ENCODE measurements at places on chromosomes 1 and 21.

GRCh38 chr1:53273526-53273925, 35.2 kb upstream of the MAGOH start:
- DNase-seq: no peak

DNA sequence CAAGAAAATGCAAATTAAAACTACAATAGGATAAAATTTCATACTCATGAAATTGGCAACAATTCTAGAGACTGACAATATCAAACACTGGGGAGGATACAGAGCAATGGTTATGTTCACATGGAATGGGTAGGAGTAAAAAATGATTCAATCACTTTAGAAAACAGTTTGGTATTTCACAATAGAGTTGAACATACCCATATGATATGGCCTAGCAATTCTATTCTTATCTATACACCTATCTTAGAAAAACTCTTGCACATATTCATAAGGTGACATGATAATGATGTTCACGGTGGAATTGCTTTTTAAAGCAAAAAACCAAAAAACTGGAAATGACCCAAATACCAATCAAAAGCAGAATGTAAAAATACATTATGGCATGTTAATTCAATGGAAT, 28.7 kb downstream of the PHC2 start:
- DNase-seq: no peak

- no peak for DNase-seq
Measured at GRCh38 chr1:88595355-88596002, 88.6 kb upstream of the PKN2 start.

- DNase-seq: no peak
Measured at GRCh38 chr21:39321424-39321823, 8.0 kb upstream of the BRWD1 start.

- DNase-seq: no peak
Measured at GRCh38 chr1:156376146-156376545, 7.1 kb downstream of the RHBG start.

DNA sequence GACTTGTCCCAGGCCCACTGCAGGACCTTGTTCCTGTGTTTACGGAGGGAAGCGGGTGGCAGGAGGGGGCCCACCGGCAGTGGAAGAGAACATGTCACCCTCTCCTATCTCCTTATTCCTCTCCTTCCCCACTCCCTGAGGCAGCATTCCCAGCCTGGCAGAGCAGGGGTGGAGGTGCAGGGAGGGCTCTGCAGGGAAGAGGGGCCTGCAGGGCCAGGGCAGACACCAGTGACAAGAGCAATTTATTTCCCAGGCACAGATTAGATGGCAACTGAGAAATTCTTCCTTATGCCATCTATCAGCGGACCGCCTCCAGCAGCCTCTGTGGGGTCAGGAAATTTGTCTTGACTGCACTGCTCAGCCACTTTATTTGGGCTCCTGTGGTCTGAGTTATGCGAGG, 105.8 kb downstream of the DDX20 start:
- no peak for DNase-seq

DNA sequence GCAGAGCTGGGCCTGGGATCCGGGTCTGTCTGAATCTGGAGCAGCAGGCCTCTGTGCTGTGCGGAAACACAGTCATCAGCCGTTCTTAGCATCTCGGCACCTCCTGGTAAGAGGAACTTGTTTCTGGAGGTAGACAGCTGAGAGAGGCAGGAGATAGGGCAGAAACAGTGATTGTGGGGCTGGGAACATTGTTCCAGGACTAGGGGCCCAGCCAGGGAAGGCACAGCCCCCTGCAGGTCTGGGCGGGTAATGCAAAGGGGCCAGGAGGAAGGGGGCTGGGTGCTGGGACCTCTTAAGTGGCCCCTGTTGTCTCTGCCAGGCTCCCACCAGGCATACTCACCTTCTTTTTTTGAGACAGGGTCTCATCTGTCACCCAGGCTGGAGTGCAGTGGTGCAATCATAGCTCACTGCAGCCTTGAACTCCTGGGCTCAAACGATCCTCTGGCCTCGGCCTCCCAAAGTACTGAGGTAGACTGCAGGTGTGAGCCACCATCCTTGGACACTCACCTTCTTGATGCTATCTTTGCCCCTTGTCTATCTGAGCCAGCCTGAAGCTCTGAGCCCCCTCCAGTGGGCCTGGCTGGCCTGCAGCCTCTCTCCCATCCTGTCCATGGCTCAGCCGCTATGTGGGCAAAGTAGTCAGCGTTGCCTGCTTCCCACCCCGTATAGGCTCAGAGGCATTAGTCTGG, 134.3 kb upstream of the ZBTB40 start:
- DNase-seq: no peak

GRCh38 chr1:19665496-19666465, 1.1 kb downstream of the HTR6 start:
- no peak for DNase-seq

DNA sequence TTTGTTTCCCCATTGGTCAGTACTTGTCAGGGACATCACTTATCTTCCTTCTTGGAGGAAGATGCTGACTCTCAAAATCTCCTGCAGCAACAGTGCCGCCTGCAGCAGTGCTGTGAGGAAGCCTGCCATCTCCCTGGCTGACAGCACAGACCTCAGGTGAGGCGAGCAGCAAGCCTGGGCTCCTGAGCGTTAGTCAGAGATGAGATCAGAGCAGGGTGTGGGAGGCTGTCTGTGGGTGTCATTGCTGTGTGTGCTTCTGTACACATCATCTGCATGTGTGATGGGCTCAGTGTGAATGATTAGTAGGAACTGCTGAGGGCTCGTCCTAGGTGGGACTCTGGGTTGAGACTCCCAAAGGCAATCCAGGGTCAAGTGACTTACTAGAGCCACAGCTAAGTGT, 6.1 kb downstream of the STRIP1 start:
- DNase-seq: no peak

DNA sequence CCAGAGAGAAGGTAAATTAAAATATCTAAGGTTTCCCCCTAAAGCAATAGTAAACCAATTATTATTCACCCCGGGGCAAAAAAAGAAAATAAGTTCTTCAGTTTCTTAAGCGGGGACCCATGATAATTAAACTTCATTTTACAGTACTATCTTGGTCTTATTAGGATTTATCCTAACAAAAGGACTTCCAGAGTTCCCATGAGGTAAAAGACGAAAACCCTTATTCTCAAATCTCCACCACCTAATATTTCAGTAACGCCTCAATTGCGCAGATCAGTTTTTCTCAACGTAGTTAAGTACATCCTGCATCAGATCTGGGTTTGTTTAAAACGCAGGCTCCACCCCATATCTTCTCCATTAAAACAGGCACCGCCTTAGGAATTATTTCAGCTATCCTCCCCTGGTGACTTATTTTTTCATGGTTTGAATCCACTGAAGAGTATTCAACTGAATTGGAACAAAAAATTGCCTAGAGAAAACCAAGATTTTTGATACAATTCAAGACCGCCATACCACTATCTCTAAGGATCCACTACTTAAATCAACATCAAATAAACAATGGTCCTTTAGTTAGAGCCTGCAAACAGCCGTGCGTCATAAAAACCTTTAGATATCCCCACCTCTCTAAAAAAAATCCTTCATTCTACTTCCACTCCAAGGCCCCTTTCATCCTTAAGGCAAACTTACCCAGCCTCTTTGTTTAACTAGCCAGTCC, 1.7 kb downstream of the MCL1 start:
- DNase-seq: no peak

GRCh38 chr21:39153842-39154241, 29.4 kb downstream of the PSMG1 start:
- no peak for DNase-seq

- DNase-seq: no peak
Measured at GRCh38 chr1:3902571-3903091, 2.6 kb upstream of the C1orf174 start.

DNA sequence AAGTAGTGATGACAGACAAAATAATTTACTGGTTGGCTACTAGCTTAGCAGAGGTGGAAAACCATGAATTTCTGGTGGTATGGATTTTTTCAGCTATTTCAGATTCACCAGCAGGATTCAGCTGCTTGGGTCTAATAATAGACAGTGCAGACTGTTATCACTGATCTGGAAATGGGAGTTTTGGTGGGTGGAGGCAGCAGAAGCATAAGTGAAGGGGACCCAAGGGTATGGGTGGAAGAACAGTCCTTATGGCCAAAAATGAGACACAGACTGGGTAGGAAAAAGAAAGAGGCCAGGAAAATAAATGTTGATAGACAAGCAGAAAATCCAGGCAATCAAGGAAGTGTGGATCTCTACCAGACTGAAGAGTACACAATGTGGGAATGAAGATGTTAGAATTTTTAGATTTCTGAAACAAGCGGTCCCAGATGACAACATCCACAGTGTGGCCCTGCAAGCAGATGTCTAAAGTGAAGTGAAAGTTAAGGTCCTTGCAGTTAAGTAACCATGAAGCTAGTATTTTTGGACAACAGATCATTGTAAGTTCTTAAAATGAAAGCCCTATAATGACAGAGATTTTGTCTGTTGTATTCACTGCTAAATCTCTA, 24.7 kb downstream of the LYST start:
- no peak for DNase-seq

- DNase-seq: no peak
Measured at GRCh38 chr1:225250432-225250831, 177.4 kb downstream of the LBR start.

- no peak for DNase-seq
Measured at GRCh38 chr1:116833718-116834117, 76.0 kb upstream of the PTGFRN start.

- DNase-seq: no peak
Measured at GRCh38 chr1:89719502-89720306, 86.8 kb downstream of the LRRC8C start.

DNA sequence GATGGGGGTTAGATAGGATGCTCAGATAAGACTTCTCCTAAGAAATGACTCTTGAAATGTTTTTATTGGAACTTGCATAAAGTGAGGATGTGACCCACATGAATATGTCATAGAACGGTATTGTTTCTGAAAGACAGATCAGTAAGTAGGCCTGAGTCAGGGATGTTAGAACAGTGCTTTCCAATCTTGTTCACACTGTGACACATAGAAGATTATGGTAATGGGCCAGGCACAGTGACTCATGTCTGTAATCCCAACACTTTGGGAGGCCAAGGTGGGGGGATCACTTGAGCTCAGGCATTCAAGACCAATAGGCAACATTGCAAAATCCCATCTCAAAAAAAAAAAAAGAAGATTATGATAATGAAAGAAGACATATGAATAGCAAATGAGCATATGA, 32.9 kb downstream of the FMO4 start:
- no peak for DNase-seq

DNA sequence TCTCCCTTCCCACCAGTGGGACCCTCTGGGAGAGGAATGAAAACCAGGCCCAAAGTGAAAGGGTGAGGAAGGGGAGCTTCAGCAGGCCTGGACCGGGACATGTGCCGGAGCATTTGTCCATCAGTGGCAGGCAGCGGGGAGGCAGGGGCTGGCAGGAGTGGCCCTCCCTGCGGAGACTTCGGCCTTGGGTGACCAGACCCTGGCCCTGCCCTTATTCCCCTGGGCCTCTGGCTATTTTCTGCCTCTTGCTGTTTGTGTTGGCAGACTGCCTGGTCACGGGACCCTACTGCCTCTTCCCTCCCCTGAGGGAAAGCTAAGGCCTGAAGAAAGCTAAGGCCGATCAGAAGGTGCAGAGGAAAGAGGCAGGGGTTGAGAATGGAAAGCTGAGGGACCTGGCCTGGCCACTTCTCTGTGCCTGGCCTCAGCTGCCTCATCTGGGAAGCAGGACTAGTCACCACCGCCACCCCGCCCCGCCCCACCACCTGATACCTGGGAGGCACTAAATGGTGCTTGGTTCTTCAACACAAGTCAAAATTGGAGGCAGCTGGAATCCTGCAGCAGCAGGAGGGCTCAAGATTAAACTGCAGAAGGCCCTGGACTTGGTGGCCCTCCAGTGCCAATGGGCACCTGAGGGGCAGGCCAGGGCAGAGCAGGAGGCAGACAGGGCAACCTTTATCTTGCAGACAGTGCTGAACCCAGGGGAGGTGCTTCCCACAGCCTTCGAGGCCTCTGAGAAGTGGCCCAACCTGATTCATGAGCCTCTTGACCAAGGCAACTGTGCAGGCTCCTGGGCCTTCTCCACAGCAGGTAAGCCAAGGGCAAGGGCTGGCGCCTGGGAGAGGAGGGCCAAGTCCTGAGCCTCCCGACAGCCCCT, 7.9 kb downstream of the TINAGL1 start:
- DNase-seq: no peak

DNA sequence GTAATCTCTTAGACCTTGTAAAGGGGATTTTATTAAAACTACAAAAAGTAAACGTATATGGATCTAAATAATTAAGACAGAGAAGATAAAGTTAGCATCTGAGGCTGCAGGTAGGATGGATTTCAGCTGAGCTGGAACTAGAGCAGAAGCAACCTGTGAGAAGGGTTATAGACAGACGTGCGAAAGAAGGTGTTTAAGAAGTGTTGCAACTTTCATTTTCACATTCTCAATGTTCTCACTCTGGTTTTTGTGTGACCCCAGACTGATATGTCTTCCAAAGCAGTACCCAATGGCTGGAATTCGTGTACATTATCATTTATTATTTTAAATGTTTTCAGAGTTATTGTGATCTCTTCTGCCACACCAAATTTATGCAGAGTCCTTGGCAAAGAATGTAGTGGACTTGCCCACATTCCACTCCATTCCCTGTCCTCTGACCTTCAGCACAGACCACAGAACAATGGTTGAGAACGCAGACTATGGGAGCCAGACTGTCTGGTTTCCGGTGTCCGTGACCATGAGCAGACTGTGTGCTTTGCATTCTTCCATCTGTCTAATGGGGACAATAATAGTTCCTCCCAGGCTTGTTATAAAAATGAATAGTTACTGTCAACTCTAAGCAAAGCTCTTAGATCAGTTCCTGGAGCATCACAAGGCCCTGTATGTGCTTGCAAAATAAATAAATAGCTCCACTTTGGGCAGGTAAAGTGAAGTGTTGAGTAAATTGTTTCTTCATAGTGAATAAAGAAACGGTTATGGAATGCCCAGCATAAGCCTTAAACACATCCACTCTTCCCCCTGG, 140.6 kb upstream of the SAMSN1 start:
- DNase-seq: no peak

GRCh38 chr1:239240736-239241135, 145.6 kb upstream of the CHRM3 start:
- no peak for DNase-seq

- no peak for DNase-seq
Measured at GRCh38 chr1:248046536-248046935, at the start of gene OR2L3. Gene OR2L3, plus strand, starts transcription at chr1:248046836. Its CDS starts 13,846 bp downstream, at chr1:248060682.

- DNase-seq: no peak
Measured at GRCh38 chr21:25188677-25189079, 418.6 kb downstream of the MRPL39 start.

DNA sequence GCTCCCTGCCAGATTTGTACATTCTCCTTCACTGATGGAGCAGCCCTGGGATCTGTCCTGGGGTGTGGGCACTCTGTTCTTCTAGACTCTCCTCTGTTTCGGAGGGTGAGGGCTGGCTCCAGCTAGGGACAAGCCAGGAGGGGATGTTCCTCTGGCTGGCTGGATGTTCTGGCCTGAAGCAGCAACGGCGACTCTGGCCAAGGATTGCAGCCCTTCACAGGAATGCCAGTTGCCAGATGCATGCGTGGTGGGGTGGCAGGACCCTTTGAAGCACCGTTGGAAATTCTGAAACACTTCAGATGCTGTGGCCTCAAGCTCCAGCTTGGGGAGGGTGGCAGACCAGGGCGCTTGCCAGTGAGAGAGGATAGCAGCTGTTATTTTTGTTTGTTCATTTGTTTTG, 210.9 kb downstream of the TRABD2B start:
- no peak for DNase-seq
